ENCODE measurements at places on chromosomes 5 and 9. TPM values are rescaled to one million over a fixed set of nuclear protein-coding genes. Genes with fewer than 3 reads are reported as not detected.

- no peak for DNase-seq
- no peak within 1 kb of the TSS for H3K27ac ChIP-seq
- H3K4me1 ChIP-seq, result peaks cover 11% of the 10 kb centered on the region
- H3K36me3 ChIP-seq, result no peaks in the 10 kb centered on the region
- H3K4me3 ChIP-seq, result peak within 1 kb of the TSS; percentile 47
- peaks cover 53% of the 10 kb centered on the region for H3K27me3 ChIP-seq
Observed at GRCh38 chr9:4489919-4490704, at the start of gene SLC1A1. Gene SLC1A1, plus strand, starts transcription at chr9:4490468. Its CDS starts 212 bp downstream, at chr9:4490680.

SLC1A3 gene
- total RNA-seq, result 54.7 TPM

PHF19 gene
- total RNA-seq, result 38.1 TPM

DNA sequence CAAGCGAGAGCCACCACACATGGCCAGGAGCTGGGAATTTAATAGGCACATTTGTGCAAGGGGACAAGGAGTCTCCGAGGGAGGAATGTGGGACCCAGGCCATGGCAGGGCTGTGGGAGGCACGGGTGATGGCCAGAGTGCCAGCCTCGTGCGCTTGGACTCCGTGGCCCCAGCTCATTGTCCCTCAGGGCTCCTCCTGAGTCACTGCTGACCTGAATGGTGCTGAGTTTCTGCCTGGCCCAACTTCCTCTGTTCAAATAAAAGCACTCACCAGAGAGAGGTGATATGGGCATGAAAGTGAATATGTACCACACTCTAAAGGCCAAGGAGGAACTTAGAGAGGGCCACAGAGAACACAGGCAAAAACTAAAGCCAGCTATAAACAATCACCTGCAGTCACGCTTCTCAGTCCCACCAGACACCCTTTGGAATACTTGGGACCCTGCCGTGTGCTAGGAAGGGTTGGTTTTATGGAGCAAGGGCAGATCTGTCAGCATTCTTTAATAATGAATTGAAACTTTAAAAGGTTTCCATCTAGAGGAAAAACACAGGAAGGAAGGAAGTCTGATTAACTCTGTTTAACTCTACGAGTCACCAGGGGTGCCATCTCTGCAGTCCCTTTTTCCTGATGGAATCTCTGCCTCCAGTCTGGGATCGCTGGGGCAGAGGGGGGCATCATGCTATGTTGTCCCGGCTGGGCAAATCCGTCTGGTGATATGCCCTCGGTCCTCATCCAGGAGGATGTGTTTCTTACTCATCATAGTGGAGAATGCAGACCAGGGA, 25.1 kb upstream of the UBE2QL1 start:
- H3K27me3 ChIP-seq, result no peaks in the 10 kb centered on the region
- H3K4me3 ChIP-seq, result no peak overlapping the region
- H3K27ac ChIP-seq, result no peak overlapping the region
- no peaks in the 10 kb centered on the region for H3K4me1 ChIP-seq
- no peaks in the 10 kb centered on the region for H3K36me3 ChIP-seq

PCDHGB4 gene
- total RNA-seq, result 1.6 TPM

GPR150 gene
- 0.83 TPM for total RNA-seq

DNA sequence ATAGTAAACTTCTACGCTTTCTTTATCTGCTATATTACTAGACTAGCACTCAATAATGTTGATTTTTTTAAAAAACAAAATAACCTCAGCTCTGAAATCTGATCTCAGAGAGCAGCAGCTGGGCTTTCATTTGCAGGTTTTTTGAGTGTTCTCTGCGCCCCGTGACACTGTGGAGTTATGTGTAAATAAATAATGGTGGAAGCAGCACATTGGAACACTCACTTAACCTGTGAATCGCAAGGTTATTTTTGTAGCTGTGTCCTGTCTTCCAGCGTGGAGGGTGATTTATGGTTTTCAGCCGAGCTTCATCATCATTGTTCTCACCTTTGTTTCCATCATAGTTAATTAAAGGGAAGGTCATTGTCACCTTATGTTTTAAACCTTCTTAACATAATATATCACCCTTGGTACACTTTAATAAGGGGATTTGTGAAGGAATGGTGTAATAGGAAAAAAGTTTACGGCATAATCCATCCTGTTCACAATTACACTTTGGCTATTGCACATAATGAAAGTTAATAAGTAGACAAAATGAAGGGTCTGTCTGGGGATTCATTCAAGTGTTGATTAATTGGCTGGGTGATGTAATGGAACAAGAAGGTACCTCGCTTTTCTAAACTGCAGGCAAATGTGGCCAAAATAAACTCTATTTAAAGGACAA, 493.3 kb upstream of the ADAMTS16 start:
- DNase-seq, result no peak
- no peaks in the 10 kb centered on the region for H3K4me1 ChIP-seq
- H3K27me3 ChIP-seq, result no peaks in the 10 kb centered on the region
- H3K4me3 ChIP-seq, result no peak overlapping the region

INSL4 gene
- not detected for total RNA-seq

DNA sequence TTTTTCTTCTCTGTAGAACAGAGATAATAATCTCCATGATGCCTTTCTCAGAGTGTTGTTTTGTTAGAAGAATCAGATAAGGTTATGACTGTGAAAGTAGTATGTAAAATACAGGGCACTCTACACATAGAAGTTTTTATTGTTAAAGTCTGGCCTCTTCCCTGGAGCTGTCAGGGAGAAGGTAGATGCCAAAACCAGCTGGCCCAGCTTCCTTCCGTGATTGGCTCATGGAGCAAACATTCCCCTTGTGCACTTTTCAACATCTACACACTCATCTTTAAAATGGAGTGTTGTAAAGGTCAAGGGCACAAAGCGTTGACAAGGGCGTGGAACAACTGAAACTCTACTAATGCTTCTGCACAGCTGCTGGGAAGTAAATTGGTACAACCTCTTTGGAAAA, 7.4 kb upstream of the RNF183 start:
- DNase-seq, result no peak
- H3K27ac ChIP-seq, result no peak overlapping the region
- H3K36me3 ChIP-seq, result no peaks in the 10 kb centered on the region
- no peaks in the 10 kb centered on the region for H3K27me3 ChIP-seq
- no peak overlapping the region for H3K4me3 ChIP-seq
- H3K4me1 ChIP-seq, result no peaks in the 10 kb centered on the region

GRCh38 chr5:100519075-100519474, 16.1 kb upstream of the FAM174A start:
- H3K4me3 ChIP-seq, result no peak overlapping the region
- no peak overlapping the region for H3K27ac ChIP-seq
- no peak for DNase-seq
- no peaks in the 10 kb centered on the region for H3K36me3 ChIP-seq
- no peaks in the 10 kb centered on the region for H3K4me1 ChIP-seq
- H3K27me3 ChIP-seq, result no peaks in the 10 kb centered on the region

GRCh38 chr9:25119041-25119440, 559.2 kb downstream of the TUSC1 start:
- no peak for DNase-seq
- H3K4me3 ChIP-seq, result no peak overlapping the region
- no peak overlapping the region for H3K27ac ChIP-seq
- no peaks in the 10 kb centered on the region for H3K27me3 ChIP-seq
- no peaks in the 10 kb centered on the region for H3K36me3 ChIP-seq

DNA sequence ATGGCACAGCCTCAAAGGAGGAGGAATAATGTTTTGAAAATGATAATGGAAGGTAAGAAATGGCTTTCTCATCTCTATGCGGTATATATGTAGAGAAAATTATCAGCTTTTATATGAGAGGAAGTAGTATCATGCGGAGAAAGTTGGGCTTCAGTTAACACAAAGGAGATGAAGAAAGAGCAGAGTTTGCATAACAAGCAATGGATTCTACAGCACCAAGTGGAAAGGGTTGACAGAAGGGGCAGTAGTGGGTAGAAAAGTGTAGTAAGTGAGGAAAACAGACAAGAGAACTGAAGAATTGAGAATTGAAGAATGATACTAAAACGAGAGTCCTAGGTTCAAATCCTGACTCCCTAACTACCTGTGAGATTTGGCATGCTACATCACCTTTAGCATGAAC, 51.0 kb downstream of the GNG10 start:
- DNase-seq, result no peak
- H3K27ac ChIP-seq, result no peak overlapping the region
- H3K4me3 ChIP-seq, result no peak overlapping the region

GRCh38 chr5:111425205-111425604, 87.1 kb downstream of the STARD4 start:
- no peaks in the 10 kb centered on the region for H3K36me3 ChIP-seq
- H3K4me3 ChIP-seq, result no peak overlapping the region
- H3K27me3 ChIP-seq, result no peaks in the 10 kb centered on the region

- H3K4me1 ChIP-seq, result peaks cover 17% of the 10 kb centered on the region
- H3K27ac ChIP-seq, result no peak overlapping the region
- no peaks in the 10 kb centered on the region for H3K36me3 ChIP-seq
- H3K27me3 ChIP-seq, result peaks cover 15% of the 10 kb centered on the region
- DNase-seq, result no peak
Observed at GRCh38 chr5:150676578-150676977, 15.5 kb downstream of the MYOZ3 start.
